Activated T-cell treated with anti-CD3 and anti-CD28 coated beads, Interleukin-2, amount 50 U/mL, for 24 hours (primary cell): ENCODE measurements at places on chromosomes 2 and 18.

DNA sequence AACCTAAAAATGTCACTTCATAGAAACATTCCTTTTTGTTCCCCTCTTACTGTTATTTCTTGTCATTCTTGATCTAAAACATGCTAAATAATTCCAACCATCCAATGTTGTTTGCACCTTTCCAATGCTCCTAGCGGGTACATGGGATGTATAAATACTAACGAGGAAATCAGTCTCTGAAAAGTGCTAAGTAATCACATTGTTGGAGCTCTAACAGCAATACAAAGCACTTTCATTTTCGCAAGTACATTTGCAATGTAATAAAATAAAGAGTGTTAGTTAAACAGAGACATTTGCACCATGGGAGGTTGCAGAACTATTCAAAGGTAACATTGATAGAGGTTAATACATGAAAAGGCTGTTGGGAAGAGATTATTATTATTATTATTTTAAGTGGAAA is 286.2 kb upstream of the ACVR2A start:
- no peak for DNase-seq

- DNase-seq: no peak
Measured at GRCh38 chr2:122236152-122236874, 480.9 kb downstream of the TSN start.

GRCh38 chr2:119821266-119821665 is 61.5 kb downstream of the PTPN4 start:
- no peak for DNase-seq

GRCh38 chr2:64491426-64491825 is 32.7 kb upstream of the AFTPH start:
- no peak for DNase-seq

DNA sequence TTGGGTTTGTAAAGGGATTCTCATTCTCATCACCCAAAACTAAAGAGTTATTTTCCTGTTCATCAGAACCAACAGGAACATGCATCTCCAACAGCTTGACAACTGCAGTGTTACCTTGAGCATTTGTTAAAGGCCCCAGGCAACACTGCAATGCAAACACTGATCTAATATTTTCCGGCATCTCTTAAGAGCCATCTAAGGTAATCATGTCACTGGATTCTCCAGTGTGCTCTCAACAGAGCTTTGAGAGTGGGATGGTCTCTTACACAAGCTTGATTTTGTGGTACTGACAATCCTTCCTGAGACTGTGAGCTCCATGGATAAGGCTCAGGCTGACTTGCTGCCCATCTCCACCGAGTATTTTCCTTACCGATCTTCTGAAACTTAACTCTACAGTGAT is 90.5 kb upstream of the ITGB6 start:
- DNase-seq: no peak

- DNase-seq: no peak
Measured at GRCh38 chr2:98505971-98506664, 61.5 kb downstream of the INPP4A start.

- no peak for DNase-seq
Measured at GRCh38 chr2:61443342-61444041, 27.4 kb downstream of the USP34 start.

DNA sequence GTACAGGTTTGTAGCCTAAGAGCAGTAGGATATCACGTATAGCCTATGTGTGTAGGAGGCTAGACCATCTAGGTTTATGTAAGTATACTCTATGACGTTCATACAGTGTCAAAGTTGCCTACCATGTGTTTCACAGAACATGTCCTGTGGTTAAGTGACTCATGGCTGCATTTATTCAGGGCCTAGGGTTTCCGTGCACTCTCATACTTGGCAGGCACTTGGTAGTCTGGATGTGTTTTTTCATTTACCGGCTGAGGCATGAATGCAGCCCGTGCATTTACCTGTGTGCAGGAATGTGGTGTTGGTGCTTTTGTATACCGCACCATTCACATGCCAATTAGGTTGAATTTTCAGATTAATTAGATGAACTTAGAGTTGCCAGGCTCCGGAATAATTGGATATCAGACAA is 43.4 kb downstream of the MYL12B start:
- DNase-seq: peak; percentile 45

DNA sequence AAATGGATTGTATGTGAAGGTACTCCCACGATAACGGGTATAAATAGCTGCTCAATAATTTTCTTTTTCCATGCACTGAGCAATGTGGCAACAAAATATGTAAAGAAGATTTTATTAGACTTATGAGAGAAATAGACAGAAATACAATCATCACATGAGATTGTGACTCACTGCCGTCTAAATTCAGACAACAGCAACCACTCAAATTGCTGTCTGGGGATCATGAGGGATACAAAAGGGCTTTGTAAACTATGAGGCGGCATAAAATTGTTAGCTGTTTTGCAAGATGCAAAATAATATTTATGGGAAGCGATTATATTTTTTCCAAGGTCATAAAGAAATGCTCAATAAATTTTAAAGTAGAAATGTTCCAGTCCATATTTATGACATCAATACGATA is 259.1 kb upstream of the AGAP1 start:
- DNase-seq: no peak

DNA sequence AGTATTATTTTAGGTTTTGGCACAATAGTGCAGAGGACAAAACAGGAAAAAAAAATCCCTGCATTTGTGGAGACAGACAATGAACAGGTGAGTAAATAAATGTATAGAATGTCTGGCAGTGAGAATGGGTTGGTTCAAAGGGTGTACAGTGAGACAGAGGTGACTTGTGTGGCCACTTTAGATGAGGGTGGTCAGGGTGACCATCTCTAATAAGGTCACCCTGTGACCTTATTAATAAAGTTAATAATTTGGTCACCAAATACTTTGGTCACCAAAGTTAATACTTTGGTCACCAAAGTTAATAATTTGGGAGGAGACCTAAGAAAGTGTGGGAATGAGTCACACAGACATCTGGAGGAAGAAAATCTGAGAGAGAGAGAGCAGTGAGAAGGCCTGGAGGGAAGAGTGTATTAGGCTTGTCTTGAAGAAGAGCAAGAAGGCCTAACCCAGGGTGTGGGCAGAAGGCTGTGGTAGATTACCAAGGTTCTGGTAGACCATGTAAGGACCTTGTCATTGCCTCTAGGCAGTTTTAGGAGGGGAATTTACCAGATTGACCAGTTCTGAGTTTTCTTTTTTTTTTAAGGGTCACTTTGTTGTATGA is 1368.4 kb upstream of the CELF4 start:
- no peak for DNase-seq

GRCh38 chr18:78814766-78815165 is 164.9 kb upstream of the SALL3 start:
- DNase-seq: no peak
